T-helper 22 cell (primary cell): ENCODE measurements at places on chromosomes 1 and 21.

DNA sequence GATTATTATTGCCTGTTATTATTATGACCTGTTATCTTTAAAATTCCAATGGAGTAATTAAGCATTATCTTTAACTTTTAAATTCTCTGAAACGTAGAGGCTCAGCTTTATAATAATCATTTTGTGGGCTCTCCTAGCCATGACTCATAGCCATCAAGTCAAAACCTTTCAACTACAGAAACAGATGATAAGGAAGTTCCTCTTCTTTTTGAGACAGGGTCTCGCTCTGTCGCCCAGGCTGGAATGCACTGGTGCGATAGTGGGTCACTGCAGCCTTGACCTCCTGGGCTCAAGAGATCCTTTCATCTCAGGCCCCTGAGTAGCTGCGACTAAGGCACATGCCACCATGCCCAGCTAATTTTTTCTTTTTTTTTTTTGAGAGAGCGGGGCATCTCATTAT lies 43.5 kb downstream of the CHML start:
- DNase-seq, result no peak

- DNase-seq, result no peak
These were observed 2.5 kb downstream of the DISC1 start for GRCh38 chr1:231629132-231629531.

DNA sequence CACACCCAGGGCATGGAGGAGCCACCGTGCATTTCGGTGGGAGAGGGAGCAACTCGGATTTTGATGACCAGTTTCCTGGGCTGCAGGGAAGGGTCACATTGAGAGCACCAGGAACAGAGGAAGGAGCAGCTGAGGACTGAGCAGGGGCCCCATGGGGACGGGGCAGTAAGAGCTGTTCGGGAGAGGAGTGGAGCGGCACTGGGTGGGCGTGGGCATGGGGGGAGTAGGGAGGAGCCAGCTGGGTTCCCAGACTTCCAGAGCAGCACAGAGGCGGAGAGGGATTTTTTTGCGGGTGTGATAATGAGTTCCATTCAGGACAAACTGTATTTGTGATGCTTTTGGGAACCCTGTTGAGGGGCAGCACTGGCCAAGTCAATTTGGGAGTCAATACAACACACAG lies 17.4 kb upstream of the GPR153 start:
- no peak for DNase-seq

DNA sequence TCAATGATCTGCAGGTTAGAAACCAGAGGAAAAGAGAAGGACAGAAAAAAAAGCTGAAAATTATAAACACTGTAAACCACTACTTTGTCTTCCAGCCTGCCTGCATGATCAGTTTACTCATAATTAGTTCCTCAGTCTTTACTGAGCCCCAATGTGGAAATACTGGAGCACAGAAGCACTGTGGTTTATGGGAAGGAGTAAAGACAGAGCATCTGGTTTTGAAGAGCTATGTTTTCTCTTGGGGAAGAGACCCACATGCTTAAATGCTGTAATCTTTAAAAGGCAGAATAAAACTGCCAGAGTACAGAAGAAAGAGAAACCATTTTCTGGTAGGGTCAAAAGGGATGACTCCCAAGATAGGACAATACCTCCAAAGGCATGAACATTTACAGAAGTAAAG lies 159.0 kb upstream of the ZNHIT6 start:
- DNase-seq, result no peak

- DNase-seq, result no peak
These were observed 181.9 kb downstream of the C1orf94 start for GRCh38 chr1:34358636-34359035.

DNA sequence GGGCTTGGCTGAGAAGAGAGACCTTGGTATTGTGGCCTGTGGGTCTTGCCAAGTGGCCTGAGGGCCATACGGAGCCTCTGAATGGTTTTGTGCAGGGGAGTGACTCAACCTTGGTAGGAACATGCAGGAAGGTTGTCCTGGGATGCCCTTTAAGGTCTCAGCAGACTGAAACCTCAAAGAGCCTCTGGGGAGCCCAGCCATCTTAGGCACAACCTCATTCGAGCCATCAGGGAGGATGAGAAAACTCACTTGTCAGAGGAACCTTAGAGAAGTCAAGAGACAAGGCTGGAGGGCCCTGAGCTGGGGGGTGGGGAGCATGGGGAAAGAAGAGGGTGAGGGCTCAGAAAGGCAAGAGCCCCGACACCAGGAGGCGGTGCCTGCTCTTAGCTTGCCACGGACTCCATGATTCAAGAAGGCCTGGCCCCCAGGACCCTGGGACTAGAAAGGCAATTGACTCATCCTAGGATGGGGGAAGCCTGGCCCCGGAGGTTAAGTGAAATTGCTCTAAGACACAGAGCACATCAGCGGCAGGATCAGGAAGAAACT lies 13.0 kb downstream of the IFI6 start:
- DNase-seq, result no peak

DNA sequence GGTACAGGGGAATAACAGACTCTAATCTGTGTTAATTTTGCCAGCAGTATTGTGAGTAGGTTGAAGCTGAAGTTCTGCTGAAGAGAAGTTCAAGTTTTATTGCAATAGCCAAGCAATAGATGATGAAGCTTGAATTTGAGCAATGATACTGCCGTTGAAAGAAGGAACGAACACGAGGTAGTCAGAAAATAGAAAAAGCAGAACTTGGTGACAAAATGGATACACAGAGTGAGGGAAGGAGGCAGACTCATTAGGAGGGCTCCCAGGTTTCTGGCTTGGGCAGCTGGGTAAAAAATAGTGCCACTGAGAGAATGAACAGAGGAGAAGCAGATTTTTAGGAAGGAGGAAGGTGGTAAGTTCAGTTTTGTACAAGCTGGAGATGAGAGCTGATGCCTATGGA lies 22.3 kb upstream of the AGO1 start:
- DNase-seq, result no peak

DNA sequence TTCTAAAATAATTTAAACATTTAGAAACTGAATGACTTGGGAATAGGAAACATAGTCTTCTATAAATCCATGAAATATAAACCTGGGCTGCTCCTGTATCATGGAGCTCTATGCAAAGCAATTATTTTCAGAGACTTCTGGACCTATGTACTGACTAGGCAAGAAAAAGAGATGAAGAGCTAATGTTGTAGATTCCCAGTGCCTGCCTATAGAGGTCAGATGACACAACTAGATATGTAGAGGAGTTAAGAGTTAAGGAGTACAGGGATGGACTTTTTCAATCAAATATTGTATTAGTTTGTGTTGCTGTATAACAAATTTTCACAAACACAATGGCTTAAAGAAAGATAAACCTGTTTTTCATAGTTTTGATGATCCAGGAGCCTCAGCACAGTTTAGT lies 1434.5 kb downstream of the KCNT2 start:
- DNase-seq, result no peak
